CD4-positive, alpha-beta memory T cell (primary cell): ENCODE measurements at places on chromosomes 5 and 9.

- DNase-seq: no peak
These were observed 27.0 kb upstream of the TMOD1 start for GRCh38 chr9:97474372-97474925.

GRCh38 chr9:74064702-74065101, 432.4 kb upstream of the RORB start:
- no peak for DNase-seq

GRCh38 chr5:15371184-15371583, 128.8 kb upstream of the FBXL7 start:
- no peak for DNase-seq

- no peak for DNase-seq
These were observed 243.4 kb upstream of the KLF4 start for GRCh38 chr9:107732781-107733522.

- no peak for DNase-seq
These were observed 52.9 kb downstream of the CETN3 start for GRCh38 chr5:90356622-90357021.

- no peak for DNase-seq
These were observed 817.1 kb upstream of the CDH9 start for GRCh38 chr5:27855491-27855890.

DNA sequence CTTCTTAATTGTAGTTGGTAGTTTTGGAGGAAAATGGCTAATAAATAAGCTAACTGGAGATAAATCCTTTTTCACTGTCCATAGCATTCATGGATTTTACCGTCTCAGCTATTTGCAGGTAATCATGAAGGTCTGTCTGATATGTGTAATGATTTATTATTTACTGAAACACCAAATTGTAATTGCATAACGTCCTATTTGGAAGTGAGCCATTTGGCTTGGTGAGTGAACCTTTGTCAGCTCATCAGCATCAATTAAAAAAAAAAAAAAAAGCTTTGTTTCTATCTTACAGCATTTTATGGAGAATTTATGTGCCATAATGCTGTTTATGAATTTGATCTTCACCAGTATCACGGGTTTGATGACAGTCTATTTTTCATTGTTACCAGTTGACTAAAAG, 20.2 kb downstream of the RECK start:
- no peak for DNase-seq

- no peak for DNase-seq
These were observed 83.1 kb upstream of the IL6ST start for GRCh38 chr5:56077796-56078233.

DNA sequence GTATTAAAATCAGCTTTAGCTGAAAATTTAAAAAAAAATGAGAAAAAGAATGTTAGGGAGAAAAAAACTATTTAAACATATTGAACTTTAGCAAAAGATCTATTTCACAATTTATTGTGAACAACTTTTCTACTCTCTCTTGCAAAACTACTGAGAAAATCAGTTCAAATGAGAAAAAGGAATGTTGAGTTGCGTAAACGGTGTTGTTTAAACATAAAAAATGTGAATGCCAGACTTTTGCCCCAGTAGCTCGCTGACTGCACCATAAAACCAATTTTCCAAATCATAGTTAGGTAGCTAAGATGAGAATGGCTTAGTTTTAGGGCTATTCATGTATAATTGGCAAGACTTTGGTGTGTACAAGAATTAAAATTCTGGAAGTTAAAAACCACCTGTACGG, 13.4 kb upstream of the RAD23B start:
- no peak for DNase-seq

DNA sequence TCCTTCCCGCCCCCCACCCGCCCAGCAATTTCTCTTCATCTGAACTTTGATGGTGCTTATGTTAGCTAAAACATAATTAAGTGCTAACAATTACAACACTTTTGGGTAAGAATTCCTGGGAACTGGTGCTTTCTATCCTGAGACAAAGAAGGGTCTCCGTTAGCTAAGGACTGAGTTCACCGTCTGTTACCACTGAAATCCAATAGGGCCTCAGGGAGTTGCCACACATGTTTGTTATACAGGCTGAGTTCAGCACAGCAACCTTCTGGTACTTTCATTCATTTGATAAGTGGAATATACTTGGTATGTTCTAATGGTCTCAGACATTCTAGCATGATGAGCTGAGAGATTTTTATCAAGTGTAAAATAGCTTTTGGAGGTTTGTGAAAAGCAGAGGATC, 437.9 kb downstream of the EFNA5 start:
- no peak for DNase-seq

- no peak for DNase-seq
These were observed 147.4 kb upstream of the KLF9 start for GRCh38 chr9:70561786-70562395.

DNA sequence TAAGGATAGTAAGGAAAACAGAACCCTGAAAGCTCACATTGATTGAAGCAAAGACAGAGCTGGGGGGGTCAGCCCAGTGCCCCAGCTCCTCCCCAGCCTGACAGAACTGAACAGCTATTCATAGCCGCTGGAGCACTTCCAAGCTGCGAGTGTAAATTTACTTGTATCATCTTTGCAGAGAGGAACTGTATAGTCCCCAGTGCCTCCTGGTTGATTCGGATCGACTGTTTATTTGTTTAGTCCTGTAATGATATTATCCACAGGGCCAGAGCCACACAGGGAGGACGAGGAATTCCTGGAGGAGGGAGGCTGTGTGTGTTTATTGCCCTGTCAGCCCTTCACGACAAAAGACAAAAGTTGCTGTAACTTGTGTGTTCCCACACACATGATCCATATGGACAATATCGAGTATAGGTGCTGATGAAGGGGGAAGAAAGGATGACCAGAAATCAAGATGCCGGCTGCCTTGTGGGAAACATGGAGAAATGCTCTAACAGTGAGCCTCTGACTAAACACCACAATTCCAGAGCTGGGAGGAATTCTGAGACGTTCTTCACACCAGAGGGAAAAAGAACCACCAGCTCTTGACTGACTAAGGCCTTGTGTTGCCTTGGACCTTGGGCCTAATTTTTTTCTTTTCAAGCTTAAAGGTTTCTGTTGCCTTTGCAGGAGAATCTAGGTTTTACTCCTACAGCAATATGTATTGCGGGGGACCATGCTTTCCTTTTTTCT, 31.1 kb downstream of the FOXD1 start:
- DNase-seq: no peak

DNA sequence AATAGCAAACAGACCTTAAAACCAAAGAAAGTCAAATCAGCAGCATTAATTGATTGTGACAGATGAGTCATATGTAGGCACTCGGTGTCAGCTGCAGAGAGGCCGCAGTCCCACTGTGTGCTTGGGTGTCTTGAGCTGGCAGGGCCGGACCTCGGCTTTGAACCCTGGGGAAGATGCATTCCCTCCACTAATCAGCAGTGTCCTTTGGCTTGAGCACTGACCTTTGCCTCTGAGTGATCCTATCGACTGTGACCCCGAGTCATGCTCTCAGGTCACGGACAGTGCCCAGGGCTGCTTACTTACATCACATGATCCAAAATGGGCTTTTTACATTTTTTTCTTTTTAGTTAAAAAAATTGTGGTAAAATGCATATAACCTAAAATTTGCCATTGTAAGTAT, 188.7 kb downstream of the GADD45G start:
- DNase-seq: no peak

GRCh38 chr5:181194489-181195248, 10.3 kb downstream of the TRIM7 start:
- no peak for DNase-seq

DNA sequence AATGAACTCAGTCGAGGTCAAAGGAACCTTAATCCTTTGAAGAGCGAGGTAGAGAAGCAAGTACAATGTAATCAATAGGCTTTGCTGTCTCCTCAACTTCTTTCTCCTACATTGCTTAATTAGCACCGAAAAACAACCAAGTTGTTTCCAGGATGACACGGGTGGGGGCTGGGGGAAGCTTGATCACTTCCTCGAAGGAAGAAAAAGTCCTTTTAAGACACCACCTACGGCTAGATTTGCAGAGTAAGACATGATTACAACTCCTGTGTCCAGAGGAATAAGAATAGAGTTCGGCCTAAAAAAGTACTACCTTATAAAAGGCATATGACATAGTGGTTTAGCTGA, 811 bp upstream of the ARRDC3 start:
- DNase-seq: no peak

- DNase-seq: no peak
These were observed 508.3 kb upstream of the CCNG1 start for GRCh38 chr5:162929104-162929503.

- DNase-seq: no peak
These were observed 15.5 kb upstream of the TARS1 start for GRCh38 chr5:33425314-33425713.

DNA sequence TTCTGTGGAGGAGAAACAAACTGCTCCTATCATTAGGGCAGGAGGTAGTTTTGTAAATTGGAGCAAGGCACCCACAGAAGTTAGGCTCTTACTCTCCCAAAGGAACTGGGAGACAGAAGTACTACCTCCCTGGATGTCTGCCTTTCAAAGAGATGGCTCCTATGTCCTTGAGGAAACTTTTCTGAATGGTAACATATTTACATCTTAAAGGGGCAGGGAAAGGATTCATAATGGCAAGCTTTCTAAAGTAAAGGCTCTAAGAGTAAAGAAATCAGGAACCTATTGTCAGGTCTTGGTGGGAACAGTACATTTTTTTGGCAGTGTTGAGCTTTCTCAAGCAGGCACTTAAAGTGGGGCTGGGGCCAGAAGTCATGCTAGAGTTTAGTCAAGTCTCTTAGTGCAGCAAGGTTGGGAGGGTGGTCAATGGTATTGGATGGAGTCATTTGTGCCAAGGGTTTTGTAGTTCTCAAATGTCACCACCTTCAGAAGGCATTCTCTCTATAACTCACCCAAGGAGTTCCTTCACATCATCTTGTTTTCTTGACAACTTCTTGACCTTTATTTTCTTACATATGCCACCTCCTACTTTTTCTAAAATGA, 26.3 kb upstream of the NDFIP1 start:
- no peak for DNase-seq

DNA sequence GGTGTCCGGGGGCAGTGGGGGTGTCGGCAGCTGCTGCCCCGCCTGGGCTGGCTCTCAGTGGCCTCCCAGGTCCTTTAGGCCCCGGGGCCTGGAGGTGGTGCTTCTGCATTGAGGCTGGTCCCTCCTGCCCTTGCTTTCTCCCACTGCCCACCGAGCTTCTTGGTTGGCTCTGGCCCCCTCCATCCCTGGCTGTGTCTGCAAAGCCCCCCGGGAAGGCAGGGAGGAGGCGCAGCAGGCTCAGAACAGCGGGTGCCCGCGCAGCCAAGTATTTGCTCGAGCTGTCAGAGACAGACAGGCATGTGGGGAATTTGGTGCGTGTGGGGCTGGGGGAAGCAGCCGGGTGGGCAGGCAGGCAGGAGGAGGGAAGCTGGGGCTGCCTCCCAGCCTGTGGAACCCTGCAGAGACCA, 11.5 kb downstream of the CXXC5 start:
- no peak for DNase-seq

DNA sequence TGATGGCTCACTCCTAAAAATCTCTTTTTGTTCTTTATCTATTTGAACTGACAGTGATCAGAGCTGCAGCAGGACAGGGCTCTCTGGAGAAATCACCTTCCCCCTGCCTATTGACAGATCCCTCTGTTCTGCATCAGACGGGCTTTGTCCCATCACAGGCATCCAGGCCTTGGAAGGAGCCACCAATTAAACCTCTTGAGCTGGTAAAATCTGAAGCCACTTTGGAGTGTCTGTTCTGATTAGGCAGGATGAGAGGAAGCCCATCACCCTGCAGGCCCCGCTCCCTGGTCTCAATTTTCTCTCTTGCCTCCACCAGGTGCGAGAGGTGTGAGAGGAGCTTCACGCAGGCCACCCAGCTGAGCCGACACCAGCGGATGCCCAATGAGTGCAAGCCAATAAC, 97.7 kb downstream of the PRDM6 start:
- DNase-seq: no peak

DNA sequence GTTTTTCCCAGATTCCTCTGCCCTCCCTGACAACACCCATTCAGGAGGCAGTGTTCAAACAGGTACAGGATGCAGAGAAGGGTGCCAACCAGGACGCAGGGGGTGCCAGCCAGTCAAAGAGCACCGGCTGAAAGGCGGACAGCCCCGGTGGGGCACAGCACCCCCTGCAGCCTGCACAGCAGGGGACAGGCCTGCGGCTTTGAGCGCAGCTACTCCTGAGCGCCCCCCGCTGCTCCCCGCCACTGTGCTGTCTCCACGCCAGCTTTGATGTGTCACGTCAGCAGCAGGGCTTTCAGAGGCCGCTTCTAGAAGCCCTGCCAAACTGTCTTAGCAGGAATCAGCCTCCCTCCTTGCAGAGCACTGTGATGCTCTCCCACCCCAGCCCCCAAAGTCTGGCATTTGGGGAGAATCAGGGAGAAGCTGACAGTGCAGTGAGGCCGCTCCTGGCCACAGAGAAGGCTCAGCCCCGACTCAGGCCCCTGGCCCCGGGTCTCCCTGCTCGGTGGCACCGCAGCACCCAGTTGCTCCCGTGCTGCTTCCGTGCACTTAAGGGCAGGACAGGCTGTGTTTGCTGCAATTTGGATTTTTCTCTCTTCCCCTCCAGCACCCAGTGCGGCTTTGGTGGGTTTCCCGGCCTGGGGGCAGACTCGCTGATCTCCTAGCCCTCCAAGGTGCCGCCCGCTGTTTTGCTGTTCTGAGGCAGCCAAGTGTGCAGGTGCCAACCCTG, 20.3 kb downstream of the AK8 start:
- no peak for DNase-seq

- no peak for DNase-seq
These were observed 409.1 kb upstream of the GRIA1 start for GRCh38 chr5:153081385-153081784.

- no peak for DNase-seq
These were observed 200.4 kb downstream of the CDH10 start for GRCh38 chr5:24444414-24444813.

- DNase-seq: no peak
These were observed 33.1 kb upstream of the MVB12B start for GRCh38 chr9:126293522-126293889.

- no peak for DNase-seq
These were observed 746.1 kb upstream of the CDH6 start for GRCh38 chr5:30447431-30447830.

DNA sequence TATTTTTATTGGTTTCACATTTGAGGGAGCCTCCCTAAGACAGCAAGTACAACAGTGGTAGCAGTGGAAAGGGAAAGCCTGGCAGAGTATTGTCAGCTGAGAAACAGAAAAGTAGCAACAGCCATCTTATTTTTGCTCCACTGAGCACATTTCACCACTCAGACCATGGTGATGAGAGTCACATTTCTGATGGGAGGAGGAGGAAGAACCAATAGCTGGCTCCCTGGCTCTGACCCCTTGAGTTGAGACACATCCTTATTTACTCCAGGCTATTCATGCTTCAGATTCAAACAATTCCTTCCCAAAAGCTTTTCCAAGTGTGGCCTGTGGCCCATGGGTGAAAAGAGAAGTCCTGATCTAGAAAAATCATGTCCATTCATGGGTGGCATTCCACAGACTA, 236.3 kb downstream of the ARHGAP26 start:
- no peak for DNase-seq
